ENCODE measurements at places on chromosomes 11 and 22. TPM values are rescaled to one million over a fixed set of nuclear protein-coding genes. Genes with fewer than 3 reads are reported as not detected.
A peak's percentile ranks its signal among the peaks of the same experiment; 100 is the strongest.

Gene COX8A
- 820 TPM for total RNA-seq

Gene THRSP
- total RNA-seq = 88.4 TPM

- no peak for DNase-seq
These were observed 937.9 kb upstream of the CCDC90B start for GRCh38 chr11:84224042-84224441.

DNA sequence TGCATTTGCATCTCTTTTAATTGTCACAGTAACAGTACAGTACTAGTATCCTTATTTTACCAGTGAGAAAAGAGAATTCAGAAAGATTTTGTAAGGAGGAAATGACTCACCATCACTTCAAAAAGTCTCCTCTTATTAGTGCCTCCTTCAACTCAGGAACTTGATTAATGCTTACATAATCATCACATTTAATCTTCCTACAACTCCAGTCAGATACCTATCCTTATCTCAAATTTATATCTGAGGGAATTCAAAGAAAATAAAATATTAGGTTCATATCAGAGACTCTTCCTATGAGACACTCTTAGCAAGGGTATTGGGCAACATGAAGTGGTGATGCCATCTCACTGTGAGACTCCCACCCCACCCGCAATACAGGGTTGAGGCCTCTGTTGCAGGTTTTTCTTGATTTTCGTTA is 26.1 kb upstream of the CTSC start:
- no peak for DNase-seq

Gene FOLR1
- not detected for total RNA-seq

- peak; percentile 64 for DNase-seq
These were observed 2.5 kb upstream of the RCOR2 start for GRCh38 chr11:63919267-63920125.

Measured in left cardiac atrium (tissue), 4 donors.